ENCODE measurements at places on chromosomes 13 and 19.
A peak's percentile ranks its signal among the peaks of the same experiment; 100 is the strongest.

DNA sequence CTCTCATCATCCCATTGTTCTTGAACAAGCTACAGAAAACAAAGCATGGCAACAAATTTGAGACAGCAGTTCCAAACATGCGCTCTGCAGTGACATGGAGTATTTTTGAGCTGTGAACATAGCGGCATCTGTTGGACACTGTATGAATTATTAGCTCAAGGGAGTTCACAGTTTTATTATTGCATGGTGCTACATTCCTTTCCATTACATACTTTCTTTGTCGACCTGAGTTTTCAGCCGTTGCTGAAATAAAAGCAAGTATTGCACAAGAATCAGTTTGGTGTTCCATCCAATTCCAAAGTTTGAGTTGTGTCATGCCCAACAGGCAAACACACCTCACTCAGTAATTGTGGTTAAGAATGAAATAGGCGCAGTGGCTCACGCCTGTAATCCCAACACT is 30.1 kb upstream of the METTL21C start:
- no peak for DNase-seq

- DNase-seq, result no peak
Observed at GRCh38 chr19:948842-949496, 23.1 kb downstream of the ARID3A start.

DNA sequence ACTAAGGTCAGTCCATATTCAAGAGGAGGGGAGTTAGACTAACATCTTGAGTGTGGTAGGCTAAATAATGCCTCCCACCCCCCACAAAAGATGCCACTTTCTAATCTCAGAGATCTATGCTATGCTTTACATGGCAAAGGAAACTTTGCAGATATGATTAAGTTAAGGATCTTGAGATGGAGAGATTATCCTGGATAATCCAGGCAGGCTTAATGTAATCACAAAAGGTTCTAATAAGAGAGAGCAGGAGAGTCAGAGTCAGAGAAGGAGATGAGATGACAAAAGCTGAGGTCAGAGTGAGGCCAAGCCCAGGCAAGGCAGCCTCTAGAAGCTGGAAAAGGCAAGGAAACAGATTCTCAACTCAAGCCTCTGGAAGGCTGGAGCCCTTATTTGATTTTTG is 1011.6 kb downstream of the PCDH9 start:
- DNase-seq, result no peak

GRCh38 chr19:5700455-5701092 is 10.5 kb downstream of the RPL36 start:
- no peak for DNase-seq

DNA sequence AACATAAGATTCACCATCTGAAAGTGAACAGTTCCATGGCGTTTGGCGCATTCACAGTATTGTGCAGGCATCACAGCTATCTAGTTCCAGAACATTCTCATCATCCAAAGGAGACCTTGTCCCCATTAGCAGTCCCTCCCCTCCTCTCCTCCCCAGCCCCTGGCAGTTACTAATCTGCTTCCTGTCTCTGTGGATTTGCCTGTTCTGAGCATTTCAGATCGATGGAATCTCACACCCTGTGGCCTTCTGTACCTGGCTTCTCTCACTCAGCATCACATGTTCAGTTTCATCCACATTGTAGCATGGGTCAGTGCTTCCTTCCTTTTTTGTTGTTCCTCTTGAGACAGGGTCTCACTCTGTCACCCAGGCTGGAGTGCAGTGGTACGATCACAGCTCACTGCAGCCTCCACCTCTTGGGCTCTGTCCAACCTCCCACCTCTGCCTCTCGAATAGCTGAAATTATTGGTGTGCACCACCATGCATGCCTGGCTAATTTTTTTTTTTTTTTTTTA is 34.6 kb downstream of the CRTC1 start:
- DNase-seq, result no peak

DNA sequence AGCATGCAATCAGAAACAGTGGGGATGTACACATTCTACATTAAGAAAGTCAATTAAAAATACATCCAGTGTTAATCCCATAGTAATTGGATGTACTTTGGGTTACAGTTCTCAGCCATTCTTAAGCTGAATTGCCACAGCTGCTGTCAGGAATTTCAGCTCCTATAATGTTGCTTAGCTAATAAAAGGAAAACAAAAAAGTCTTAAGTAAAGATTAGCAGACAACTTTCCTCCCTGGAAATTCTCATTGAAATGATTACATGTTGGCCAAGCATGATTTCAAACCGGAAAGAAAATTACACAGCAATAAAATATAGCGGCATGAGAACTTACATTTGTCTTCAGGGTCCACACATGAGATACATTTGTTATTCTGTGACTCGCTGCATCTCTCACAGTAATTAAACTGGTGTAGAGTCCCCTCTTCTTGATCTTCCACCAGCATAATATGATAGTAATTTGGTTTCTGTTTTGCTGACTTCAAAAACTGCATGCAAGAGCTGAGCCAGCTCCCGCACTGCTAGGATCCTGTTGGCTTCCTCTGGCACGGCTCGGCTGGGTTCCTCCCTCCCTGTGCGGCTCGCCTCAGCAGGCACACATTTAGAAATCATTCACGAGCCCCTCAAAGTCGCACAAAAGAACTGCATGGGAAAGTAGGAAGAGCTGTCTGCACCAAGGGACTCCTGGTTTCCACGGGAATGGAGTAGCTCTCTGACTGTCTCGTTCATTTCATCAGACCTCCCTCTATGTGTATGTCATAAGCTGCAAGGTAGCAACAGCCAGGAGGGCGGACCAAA is at the start of gene HTR2A:
TSS of gene HTR2A (minus strand) at position 713 of the 797 bp plus-strand sequence. CDS start 1,147 bp downstream, outside the sequence.
- no peak for DNase-seq

- no peak for DNase-seq
Observed at GRCh38 chr13:52374873-52375411, 31.0 kb downstream of the THSD1 start.

GRCh38 chr13:27470075-27470820 is 19.9 kb upstream of the MTIF3 start:
- no peak for DNase-seq

GRCh38 chr13:113552786-113553434 is 31.6 kb upstream of the TFDP1 start:
- no peak for DNase-seq

- no peak for DNase-seq
Observed at GRCh38 chr19:45352062-45352461, 11.5 kb downstream of the KLC3 start.

GRCh38 chr19:43751466-43752220 is 3.1 kb downstream of the SMG9 start:
- no peak for DNase-seq

DNA sequence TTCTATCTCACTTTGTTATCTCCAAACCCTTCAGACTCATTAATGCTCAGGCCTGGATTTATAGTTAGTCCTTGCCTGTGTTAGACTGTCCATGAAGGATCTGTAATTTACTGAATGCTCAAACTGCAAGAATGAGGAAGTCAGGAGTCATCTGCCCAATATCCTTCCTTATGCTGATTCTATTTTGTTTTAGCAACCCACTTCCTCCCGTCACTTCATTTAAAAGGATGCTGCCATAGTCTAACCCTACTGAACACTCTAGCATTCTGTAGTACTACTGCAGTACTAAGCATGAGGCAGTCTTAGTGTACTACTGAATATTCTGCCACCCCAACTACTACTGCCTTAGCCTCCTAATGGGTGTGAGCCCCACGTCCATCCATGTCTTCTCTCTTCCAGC is 1.5 kb downstream of the FCAR start:
- DNase-seq, result no peak

DNA sequence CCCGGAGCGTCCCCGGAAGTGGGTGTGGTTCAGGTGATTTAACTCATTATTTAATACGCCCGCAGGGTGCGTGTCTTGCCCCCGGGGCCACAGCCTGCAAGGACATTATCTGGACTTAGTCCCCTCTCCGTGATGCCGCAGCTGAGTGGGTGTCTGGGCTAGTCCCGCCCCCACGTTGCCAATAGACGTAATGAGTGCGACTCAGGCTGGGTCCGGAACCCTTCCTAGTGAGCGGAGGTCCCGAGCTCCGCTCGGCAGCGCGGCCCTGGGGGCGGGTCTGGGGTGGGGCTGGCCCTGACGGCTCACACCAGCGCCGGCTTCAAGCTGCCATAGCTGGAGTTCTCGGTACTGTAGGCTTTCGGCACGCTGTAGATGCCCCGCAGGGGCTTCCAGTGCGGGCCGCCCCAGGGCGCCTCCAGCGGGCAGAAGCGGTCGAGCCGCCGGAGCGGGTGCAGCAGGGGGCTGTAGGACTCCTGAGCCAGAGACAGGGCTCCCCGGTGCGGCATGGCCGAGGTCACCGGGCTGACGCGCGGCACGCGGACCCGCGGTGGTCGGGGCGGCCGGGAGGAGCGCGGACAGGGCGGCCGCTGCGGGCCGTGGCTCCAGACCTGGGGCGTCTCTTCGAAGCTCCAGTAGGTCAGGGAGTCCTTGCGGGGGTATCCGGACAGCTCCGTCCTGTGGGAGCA is 918 bp upstream of the LHB start:
- DNase-seq, result peak; percentile 52

DNA sequence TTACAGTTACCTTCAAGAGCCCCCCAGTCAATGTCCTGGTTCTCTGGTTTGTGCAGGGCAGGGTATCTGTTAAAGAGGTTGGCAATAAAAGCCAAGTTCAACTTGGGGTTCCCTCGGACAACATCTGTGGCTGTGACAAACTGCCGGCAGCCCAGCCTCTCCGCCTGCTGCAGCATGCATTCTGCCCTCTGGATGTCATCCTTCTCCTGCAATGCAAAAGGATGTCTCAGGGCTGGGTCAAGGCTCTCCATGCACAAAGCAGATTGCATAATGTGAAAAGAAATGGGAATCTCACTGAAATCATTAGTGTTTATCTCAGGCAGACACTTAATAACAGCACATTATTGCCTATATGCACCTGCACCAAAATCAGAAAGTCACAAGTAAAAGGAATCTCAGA is 35.1 kb downstream of the LCP1 start:
- DNase-seq, result no peak

- DNase-seq, result no peak
Observed at GRCh38 chr13:24381541-24382265, 72.3 kb downstream of the C1QTNF9 start.

DNA sequence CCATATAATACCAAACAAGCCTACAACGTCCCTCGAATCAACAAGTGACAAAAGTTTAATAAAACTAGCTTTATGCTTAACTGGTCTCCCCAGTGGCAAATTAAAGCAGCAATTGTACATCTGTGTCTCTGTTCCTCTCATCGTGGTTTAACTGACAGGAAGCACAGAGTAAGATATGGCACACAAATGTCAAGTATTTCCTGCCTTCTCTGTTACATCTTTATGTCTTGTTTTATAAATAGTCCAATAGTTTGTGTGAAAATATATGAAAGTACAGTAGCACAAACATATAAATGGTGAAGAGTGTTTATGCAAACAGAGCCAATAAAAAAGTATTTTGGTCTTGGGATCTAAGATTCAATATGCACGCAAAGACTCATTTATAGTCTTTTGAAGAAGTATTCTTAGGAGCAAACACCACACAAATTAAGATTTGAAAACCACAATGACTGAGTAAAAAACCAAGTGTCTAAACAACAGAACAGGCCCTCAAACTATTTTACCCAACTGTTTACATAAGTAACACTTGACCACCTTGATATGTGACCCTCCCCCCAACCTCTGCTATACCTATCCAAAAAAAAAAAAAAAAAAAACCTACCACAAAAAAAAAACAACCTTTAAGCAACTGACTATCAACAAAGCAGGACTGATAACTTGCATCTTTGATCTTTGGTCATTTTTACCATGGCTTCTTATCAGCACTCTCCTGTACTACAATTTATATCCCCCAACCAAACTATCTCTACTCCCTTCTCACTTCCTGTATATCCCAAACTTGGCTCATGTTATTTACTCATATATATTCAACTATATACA is 14.0 kb downstream of the ELF1 start:
- no peak for DNase-seq

- no peak for DNase-seq
Observed at GRCh38 chr13:107803822-107804495, 411.4 kb downstream of the LIG4 start.

DNA sequence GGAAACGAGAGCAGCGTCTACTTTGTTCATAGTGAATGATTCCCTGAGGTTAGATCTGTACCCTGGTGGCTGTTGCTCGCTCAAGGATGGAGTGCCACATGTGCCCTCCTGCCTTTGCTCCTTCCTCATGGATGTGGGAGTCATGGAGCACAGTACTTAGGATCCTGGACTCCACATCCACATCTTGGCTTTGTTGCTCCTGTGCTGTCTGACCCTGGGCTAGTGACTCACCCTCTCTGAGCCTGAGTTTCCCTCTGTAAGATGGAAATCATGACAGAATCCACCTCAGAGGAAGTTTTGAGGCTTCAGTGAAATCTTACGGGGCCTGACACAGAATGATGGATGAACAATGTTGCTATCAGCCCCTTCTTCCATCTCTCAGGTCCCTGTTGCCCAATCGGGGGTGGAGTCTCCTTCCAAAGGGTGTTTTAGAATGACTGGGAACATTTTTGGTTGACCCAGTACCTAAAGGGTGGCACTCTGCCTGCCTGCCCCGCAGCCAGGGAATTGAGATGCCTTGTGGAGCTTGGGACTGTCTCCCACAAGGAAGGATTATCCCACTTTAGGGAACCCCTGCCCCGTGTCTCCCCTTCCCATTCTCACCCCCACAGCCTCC is 9.8 kb upstream of the TIMM50 start:
- DNase-seq, result no peak

GRCh38 chr19:46491975-46492682 is 3.5 kb downstream of the PNMA8B start:
- DNase-seq, result no peak

- DNase-seq, result no peak
Observed at GRCh38 chr19:13796301-13797057, 1.2 kb downstream of the ZSWIM4 start.

GRCh38 chr19:918481-919198 is 1.5 kb downstream of the KISS1R start:
- no peak for DNase-seq

Measured in activated gamma-delta T cell (primary cell).